ENCODE measurements at places on chromosomes 7 and 10. TPM values are rescaled to one million over a fixed set of nuclear protein-coding genes. Genes with fewer than 3 reads are reported as not detected.

The AGAP9 gene
- 7.6 TPM for total RNA-seq

The TMEM26 gene
- 0.09 TPM for total RNA-seq

DNA sequence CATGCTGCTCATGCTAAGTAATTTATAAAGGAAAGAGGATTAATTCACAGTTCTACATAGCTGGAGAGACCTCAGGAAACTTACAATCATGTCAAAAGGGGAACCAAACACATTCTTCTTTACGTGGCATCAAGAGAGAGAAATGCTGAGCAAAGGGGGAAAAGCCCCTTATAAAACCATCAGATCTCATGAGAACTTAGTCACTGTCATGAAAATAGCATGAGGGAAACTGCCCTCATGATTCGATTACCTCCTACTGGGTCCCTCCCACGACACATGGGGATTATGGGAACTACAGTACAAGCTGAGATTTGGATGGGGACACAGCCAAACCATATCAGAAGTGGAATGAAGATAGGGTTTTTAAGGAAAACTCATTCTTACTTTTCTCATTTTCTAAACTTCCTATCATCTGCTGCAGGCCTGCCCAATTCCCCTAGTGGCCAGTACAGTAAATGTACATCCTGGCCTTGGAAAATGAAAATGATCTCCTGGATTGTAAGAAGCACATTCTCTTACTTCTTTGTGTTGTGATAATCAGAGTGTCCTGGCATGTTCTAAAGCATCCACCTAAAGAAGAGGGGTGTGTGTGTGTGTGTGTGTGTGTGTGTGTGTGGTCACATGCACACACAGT is 421.5 kb downstream of the LRMDA start:
- no peak for DNase-seq

GRCh38 chr10:64846700-64847099 is 1325.5 kb downstream of the REEP3 start:
- DNase-seq, result no peak

The UFSP1 gene
- 4.3 TPM for total RNA-seq

DNA sequence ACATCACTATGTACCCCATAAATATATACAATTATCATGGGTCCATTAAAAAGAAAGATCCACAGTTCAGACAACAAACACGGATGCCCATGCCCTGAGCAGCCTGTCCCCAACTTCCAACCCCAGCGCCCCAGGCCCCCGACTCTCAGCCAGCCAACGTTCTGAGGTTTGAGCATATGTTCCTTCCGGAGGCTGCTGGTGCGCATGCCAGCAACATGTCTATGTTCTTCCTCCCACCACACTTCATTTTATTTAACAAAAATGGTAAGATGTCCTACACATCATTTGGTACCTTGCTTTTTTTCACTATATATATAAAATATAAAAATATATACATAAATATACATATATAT is 250.9 kb downstream of the MAD1L1 start:
- no peak for DNase-seq

- no peak for DNase-seq
Measured at GRCh38 chr10:99276848-99277486, 41.3 kb upstream of the HPSE2 start.

DNA sequence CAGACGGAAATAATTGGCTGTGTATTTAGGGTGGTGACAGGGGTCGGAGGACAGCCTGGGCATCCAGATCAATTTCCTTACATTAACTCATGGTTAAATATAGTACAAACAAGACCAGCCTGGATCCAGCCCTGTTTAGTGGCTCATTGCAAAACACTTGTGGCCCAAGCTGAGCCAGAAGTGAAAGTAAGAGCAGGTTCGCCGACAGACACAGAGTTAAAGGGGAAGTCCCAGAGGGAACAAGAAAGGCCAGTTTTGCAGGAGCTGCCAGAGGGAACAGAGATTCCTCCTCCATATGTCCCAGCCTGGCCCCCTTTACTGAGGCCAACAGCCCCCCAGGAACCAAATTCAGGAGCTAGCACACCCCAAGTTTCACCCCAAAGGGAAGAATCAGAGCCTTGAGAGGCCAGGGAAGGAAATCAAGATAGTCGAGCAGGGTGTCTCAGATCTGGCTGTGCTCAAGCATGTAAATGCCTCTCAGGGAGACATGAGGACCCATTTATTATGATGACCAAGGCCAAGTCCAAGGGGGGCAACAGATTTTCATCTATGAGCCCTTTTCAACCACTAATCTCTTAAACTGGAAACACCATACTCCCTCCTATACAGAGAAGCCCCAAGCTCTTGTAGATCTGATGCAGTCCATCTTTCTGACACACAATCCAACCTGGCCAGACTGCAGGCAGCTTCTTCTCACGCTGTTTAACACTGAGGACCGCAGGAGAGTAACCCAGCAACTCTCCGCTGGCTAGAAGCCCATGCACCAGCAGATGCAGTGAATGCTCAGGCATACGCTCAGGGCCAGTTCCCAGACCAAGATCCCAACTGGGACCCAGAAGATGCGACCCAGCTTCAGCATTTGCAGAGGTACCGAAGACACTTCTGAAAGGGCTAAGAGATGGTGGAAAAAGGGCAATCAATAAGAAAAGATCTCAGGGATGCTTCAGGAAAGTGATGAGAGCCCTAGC is 15.9 kb upstream of the ADCK2 start:
- no peak for DNase-seq

GRCh38 chr7:44375236-44375699 is 49.9 kb upstream of the CAMK2B start:
- DNase-seq, result peak; percentile 70

All from H9 (cell line).